Activated effector memory CD4-positive, alpha-beta T cell treated with anti-CD3 and anti-CD28 coated beads, Interleukin-2, amount 50 U/mL, for 16 hours (primary cell): ENCODE measurements at places on chromosomes 7 and 10.

GRCh38 chr10:133080683-133081040 lies 7.1 kb upstream of the ADGRA1 start:
- no peak for DNase-seq

DNA sequence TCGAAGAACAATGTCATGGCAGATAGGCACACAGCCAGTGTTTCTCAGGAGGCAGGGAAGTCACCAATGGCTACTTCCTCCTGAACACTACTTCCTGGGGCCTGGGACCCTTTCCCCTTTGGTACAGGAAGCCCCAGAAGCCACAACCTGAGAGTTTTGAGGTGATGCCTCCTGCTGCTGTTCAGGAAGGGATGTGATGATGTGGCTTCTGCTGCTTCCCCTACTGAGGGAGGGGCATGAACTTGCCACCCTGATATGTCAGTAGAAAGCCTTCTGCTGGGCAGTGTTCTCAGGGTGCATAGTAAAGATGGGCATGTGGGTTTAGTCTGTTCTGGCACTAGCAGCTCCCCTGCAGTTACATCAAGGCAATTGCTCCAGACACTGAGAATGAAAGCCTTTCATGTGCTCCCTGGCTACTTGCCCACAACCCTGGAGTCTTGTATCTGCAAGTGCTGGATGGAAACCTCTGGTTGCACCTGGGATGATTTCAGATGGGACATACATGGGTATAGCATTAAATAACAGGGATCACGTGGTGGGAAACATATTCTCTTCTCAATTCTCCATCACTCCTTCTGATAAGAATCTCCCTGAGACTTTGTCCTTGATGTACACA lies 69.3 kb downstream of the ADRA2A start:
- no peak for DNase-seq

- DNase-seq = no peak
Observed at GRCh38 chr10:58433066-58433465, 47.9 kb downstream of the TFAM start.

- DNase-seq = no peak
Observed at GRCh38 chr10:104895541-104895940, 254.5 kb downstream of the SORCS3 start.

DNA sequence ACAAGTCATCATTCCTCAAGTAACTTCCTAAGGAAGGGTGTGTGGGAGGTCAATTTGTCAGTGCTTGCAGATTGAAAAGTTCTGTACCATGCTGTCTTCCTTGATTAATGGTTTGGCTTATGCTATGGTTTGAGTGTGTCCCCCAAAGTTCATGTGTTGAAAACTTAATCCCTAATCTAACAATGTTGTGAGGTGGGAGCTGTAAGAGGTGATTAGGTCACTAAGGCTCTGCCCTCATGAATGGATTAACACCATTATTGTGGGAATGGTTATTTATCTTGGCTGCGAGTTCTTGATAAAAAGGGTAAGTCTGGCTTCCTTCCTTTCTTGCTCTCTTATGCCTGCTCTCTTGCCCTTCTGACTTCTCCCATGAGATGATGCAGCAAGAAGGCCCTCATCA lies 29.3 kb upstream of the TMEM229A start:
- DNase-seq = no peak

- DNase-seq = peak; percentile 64
Observed at GRCh38 chr7:64888561-64888900, 14.5 kb upstream of the ZNF273 start.

GRCh38 chr7:873367-874002 lies 2.9 kb upstream of the GET4 start:
- peak; percentile 89 for DNase-seq

DNA sequence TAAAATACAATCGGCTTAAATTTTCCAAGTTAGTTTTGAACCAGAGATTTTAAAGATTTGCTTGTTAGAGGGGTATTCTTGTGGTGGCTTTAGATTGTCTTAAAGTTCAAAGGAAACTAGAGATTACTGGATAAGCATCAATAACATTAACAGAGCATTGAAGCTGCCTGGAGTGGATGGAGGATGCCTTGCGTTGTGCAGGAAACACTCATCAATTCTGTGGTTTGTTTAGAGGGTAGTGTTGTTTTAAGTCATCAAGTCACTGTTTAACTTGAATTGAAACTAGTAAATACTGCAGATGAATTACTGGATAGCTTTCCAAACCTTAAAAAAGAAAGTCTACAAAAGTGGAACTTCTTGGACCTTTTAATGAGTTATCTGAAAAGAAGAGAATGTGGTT lies 218.6 kb downstream of the CELF2 start:
- DNase-seq = no peak

GRCh38 chr10:11330383-11331045 lies 280.9 kb downstream of the USP6NL start:
- no peak for DNase-seq

DNA sequence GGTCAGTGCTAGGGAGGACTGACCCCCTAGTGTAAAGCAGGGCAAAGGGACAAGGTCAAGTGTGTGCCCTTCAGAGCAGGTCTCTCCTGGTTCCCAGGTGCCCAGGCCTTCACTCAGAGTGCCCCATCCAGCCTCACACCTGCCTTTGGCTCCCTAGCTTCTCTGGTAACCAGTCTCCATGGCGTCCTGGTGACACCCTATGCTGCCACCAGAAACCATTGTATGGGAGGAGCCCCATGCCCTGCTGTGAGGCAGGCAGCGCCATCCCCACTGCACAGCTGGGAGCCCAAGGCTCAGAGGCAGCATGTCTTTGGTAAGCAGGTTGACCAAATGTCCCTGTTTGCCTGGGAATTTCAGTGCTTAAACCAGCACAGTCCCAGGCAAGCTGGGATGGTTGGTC lies 33.1 kb upstream of the HMX3 start:
- no peak for DNase-seq

DNA sequence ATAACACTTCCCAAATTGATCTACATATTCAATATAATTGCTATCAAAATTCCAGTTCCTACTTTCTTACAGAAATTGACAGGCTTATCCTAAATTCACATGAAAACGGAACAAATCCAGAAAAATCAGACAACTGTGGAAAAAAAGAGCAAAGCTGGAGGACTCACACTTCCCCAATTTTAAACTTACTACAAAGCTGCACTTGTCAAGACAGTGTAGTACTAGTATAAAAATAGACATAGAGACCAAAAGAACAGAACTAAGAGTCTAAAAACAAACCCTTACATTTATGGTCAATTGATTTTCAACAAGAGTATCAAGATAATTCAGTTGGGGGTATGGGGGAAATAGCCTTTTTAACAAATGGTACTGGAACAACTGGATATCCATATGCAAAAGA lies 27.5 kb downstream of the LMBR1 start:
- DNase-seq = no peak

- DNase-seq = no peak
Observed at GRCh38 chr10:24313283-24313682, 104.3 kb downstream of the KIAA1217 start.
